ENCODE measurements at places on chromosomes 5 and 9.

- no peak for DNase-seq
Measured at GRCh38 chr5:76838481-76839261, 11.1 kb upstream of the S100Z start.

GRCh38 chr5:151897020-151897552 is 27.6 kb downstream of the GLRA1 start:
- no peak for DNase-seq

DNA sequence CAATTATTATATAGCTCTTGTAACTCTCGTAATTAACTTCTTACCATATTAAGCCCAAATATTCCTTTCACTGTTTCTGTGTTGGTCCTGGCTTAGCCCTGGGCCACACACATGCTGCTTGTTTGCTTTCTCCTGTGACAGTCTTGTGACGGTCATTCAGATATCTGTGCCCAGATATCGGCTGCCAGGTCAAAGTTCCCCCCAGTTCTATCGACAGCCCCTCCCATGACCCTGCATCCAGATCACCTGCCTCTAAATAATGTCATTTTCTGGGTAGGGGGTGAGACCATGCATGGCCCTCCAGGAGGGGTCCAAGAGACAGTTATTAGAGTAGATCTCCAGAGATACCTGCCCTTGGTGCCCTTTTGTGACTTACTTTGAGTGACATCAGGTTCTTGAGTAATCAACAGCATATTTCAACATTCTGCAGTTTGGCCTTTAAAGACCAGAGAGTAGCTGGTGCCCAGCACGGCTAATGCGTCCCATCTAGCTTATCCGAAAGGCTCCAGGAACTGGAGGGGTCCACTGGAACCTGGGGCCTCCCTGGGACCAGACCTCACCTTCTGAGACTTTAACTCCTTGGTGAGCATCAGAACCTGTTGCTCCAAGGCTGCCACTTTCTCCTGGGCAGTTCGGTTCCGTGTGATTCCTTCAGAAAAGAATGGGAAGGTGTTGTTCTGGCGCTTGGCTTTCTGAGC is 26.9 kb downstream of the TBC1D2 start:
- no peak for DNase-seq

DNA sequence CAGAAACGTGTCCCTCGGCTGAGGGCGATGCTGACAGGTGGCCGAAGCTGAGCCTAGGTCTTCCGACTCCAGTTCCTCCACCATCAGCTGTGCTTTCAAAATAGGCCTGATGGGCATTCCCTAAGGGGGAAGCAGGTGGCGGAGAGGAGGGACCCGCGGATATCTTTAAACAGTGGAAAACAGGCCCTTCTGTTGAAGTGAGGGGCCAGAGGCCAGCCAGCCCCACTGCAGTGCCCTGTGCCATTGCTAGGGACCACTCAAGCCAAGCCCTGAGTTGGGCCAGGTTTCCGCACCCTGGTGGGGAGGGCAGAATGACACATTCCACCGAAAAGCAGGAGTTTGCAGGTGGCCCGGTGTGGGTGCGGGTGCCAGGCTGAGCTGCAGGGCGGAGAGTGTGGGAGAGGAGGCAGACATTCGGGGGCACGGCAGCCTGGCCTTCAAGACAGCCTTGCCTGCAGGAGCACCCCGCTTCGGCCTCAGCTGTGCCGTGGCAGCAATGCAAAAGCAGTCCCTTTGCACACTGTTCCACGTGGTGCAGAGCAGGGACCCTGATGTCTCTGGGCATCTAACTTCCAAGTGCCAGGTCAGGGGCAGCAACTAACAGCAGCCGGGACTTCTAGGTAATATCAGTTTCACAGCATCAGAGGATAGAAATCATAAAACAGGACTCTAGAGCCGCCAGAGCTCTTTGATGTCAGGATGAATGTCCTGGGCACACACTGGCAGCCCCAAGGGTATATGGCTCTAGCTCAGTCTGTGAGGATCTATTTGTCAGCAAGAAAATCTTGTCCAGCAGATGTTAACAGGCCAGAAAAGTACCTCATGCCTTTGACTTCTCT is 17.2 kb downstream of the HNRNPH1 start:
- no peak for DNase-seq

GRCh38 chr5:178069909-178070308 is 43.4 kb upstream of the N4BP3 start:
- no peak for DNase-seq

DNA sequence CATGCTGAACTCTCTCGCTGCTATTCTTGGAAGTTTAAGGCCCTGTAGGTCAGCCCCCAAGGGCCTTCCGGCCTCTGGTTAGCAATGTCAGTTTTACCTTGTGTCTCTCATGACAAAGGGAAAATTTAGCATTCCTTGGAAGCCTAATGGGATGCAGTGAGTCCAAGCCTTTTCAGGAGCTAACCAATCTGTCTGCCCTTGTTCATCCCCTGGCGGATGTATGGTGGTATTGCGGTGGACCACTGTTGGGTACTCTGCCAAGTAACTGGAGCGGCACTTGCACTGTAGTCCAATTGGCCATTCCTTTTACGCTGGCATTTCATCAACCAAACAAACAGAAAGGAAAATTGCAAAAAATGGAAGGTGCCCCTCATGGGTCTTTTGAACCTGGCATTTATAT is 318.4 kb upstream of the NMUR2 start:
- no peak for DNase-seq

- no peak for DNase-seq
Measured at GRCh38 chr9:93123561-93124283, 10.3 kb downstream of the NINJ1 start.

GRCh38 chr5:175493726-175494125 is 15.4 kb downstream of the SFXN1 start:
- no peak for DNase-seq

GRCh38 chr5:7663808-7664207 is 187.1 kb downstream of the CFAP90 start:
- no peak for DNase-seq

GRCh38 chr5:157308836-157309465 is 43.0 kb downstream of the CYFIP2 start:
- DNase-seq, result no peak

DNA sequence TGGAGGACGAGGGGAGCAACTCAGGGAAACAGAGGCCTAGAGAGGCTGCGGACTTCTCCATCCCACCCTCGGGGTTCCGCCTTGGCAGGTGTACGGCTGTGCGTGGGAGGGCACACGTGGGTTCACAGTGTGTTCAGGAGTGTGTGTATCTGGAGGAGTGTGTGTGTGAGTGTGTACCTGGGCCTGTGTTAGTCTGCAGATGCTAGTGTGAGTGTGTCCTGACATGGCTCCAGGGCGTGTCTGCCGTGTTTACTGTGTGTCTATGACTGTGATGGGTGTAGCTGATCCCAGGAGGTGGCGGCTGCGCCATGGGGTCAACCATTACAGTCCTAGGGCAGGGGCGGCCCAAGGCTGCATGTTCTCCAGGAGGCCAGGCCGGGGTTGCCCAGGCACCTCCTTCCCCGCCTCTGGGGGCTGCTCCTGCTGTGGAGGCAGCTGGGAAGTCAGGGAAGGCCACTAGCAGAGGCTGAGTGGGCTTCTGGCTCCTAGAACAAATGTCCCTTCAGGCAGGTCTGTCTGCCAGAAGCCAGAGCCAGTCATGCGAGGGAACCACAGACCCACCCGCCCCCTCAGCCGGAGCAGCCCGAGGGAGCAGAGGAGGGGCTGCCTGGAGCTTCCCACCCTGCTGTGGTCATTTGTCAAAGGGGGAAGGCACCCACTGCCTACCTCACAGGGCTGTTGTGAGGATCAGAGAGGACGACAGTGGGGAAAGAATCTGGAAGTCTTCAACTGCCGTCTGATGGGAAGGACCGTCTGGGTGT is 21.4 kb downstream of the CRB2 start:
- no peak for DNase-seq

- no peak for DNase-seq
Measured at GRCh38 chr5:5598547-5599113, 176.2 kb downstream of the ICE1 start.

DNA sequence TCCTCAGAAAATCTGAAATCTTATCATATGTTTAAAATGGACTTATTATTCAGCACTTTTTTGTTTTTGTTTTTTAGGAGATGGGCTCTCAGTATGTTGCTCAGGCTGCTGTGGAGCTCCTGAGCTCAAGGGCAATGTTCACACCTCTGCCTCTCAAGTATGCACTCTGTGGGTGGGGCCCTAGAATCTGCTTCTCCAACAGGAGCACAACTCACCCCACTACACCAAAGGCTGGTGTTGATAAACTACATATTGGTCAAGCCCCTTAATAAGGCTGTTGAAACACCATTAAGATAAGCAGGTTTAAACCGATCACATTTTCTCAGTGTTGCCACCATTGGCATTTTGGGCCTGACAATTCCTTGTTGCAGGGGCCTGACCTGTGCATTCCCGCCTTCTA is 131.6 kb downstream of the FANCC start:
- DNase-seq, result no peak

GRCh38 chr5:108620516-108620915 is 127.2 kb upstream of the FER start:
- DNase-seq, result no peak

DNA sequence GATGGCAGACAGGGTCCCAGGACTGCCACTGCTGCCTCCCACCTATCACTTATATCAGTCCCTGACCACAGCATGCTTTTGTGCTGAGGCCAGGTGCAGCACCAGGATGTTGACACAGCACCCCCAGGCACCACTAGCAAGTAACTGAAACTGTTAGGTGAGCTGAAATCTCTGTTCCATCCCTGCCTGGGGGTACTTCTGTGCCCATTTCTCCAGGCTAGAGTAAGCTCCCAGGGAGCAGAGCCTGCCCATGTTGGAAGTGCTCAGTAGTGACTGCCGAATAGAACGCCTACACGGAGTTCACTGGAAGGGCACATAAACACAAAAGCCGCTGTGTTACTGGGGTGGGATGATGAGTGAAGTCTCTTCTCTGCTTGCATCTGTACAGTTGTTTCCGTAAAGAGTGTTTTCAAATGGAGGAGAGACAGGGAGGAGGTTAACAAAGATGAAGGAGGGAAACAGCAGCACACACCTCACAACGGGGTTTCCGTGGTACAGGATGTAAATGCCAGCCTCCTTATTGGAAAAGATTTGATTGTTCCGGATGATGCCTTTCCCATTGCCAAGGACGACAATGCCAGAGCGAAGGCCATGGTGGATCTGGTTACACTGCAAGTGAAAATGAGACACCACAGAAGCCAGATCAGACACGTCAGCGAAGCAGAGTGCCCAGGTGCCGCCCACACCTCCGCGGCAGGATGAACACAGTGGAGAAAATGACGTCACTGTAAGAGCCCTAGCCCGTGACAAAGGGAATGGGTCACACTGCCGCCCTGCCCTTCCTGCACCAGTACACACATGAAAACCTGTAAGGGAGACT is 43.1 kb downstream of the POLR1E start:
- no peak for DNase-seq

Measured in non-pigmented ciliary epithelial cell (primary cell).